ENCODE measurements at places on chromosomes 16 and 17.
A peak's percentile ranks its signal among the peaks of the same experiment; 100 is the strongest.

DNA sequence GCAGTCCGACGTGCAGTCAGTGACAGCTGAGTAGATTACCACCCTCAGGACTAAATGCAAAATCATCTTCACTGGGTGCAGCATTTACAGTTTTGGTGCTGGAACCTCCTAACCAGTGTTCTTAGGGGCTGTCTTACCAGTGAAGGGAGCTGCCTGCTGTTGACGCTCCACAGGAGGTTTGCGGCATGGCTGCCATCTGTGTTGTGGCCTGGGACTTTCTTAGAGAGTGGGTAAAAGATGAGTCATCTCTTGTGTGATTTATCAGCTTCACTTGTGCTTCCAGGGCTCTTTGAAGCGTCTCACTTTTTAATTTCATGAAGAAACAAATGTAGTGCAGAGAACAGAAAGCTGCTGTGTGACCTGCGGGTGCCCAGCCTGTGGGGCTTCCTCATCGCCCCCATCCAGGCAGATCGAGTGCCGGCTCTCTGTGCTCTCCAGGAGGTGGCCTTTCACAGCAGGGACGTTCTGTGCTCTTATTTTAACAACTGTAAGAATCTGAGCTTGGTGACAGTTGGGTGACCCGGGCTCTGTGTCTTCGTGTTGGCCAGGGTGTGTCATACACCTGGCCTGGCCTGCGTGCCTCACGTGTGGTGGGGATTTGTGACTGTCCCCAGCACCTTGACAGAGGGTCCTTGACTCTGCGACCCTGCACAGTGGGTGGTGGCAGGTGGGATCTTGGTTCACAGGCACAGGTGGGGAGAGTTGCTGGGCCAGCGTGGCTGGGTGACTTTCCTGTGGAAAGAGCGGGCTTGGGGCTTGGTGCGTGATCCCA is 24.3 kb upstream of the ZNF750 start:
- no peak for DNase-seq

- no peak for DNase-seq
Measured at GRCh38 chr17:49632201-49632600, 45.7 kb downstream of the SPOP start.

- no peak for DNase-seq
Measured at GRCh38 chr17:7240375-7240774, 1.1 kb upstream of the PHF23 start.

GRCh38 chr16:25747160-25747758 is 55.5 kb downstream of the HS3ST4 start:
- no peak for DNase-seq

DNA sequence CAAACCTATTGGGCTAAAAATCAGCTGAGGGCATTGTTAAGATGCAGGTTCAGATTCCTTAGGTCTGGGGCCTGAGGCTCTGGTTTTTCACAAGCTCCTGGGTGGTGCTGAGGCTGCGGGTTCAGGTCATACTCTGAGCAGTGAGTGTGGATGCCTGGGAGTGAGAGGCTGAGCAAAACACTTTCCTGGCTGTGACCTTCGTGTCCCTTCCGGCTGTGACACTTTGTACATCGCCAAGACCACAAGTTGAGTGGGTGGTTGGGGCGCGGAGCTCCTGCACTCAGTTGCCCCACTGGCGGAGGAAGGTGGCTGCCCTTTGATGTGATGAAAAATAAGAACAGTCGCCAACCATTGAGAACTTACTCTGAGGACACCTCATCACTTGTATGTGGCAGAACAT is 24.8 kb downstream of the CCR7 start:
- DNase-seq, result no peak

DNA sequence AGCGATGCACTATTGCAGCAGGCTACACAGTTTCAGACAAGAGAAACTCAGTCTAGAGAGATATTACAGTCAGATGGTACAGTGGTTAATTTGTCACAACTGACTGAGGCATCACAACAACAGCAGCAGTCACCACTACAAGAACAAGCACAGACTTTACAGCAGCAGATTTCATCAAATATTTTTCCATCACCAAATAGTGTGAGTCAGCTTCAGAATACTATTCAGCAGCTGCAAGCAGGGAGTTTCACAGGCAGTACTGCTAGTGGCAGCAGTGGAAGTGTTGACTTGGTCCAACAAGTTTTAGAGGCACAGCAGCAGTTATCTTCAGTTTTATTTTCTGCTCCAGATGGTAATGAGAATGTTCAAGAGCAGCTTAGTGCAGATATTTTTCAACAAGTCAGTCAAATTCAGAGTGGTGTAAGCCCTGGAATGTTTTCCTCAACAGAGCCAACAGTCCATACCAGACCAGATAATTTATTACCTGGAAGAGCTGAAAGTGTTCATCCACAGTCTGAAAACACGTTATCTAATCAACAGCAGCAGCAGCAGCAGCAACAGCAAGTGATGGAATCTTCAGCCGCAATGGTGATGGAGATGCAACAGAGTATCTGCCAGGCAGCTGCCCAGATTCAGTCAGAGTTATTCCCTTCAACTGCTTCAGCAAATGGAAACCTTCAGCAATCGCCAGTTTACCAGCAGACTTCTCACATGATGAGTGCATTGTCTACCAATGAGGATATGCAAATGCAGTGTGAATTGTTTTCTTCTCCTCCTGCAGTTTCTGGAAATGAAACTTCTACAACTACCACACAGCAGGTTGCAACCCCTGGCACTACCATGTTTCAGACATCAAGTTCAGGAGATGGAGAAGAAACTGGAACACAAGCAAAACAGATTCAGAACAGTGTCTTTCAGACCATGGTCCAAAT is 34.1 kb downstream of the NQO1 start:
- DNase-seq, result no peak

DNA sequence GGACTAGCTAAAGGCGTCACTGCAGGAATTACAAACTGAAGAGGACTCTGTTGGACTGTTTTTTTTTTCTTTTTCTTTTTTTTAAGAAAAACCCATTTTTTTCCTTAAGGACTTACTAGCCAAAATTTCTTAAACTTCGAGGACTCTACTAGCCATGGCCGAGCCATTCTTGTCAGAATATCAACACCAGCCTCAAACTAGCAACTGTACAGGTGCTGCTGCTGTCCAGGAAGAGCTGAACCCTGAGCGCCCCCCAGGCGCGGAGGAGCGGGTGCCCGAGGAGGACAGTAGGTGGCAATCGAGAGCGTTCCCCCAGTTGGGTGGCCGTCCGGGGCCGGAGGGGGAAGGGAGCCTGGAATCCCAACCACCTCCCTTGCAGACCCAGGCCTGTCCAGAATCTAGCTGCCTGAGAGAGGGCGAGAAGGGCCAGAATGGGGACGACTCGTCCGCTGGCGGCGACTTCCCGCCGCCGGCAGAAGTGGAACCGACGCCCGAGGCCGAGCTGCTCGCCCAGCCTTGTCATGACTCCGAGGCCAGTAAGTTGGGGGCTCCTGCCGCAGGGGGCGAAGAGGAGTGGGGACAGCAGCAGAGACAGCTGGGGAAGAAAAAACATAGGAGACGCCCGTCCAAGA is 878 bp downstream of the HEXIM1 start:
- DNase-seq, result no peak

- DNase-seq, result no peak
Measured at GRCh38 chr17:6474906-6475305, 30.7 kb downstream of the PIMREG start.

- no peak for DNase-seq
Measured at GRCh38 chr17:81712468-81713003, 452 bp downstream of the SLC25A10 start.

DNA sequence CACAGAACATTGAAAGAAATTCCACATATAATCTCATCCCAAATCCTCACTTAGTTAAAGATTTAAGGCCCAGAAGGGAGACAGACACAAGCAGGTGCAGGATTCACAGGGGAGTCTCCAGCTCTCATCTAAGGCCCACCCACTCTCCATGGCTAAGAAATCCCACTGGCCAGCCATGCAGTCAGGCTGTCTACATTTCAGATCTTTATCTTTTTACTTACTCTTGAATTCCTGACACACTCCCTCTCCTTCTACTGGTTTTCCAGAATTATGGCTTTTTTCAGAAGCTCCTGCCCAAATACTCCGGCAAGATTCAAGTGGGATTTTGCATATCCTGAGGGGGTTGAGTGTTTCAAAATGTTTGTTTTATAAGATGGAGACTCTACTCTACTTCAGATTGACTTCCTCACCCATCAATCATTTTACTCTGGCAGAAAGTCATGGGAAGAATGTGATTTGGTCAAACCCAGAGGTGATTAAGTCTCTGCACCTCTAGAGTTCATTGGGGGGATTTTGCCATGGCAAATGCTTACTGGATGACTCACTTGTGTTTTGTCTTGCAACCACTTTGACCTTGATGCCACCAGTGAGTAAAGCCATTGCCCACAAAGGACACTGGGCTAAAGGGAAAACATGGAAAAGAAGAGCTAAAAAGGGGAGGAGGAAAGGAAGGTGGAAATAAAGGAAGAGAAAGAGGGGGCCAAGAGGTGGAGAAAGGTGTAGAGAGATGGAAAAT is 688.8 kb upstream of the SALL1 start:
- DNase-seq, result no peak

- DNase-seq, result peak; percentile 40
Measured at GRCh38 chr16:20763461-20764232, at the start of gene ACSM3. ACSM3 (plus strand) TSS chr16:20764014; CDS start chr16:20770035, 6,021 bp downstream.

DNA sequence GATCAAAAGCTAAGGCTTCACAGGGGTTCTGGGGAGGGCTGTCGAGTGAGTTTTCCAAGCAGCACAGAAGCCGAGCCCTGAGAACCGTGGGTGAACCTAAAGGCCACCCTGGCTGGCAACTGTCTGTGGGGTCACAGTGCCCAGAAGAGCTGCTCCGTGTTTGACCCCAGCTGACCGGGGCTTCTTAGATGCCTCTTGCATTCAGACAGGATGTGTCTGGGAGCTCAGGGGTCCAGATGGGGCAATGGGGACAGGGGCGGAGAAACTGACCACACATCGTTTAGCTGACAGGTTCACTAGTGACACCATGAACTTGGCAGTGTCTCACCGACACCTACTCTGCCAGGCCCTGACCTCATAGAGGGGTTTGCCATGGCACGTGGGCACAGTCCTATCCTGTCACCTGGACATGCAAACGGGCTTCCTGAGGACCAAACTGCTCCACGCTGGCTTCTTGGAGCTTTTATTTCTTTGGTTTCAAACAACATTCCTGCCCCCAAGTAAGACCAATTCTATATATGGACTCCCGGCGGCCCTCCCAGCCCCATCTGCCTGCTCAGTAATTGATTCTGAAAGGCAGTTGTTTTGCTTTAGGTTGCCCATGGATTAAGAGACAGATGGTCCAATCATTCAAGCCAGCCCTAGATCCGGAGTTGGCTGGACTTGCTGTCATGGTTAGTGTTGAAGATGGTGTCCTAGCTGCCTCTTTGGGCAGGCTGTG is 22.2 kb downstream of the WSCD1 start:
- no peak for DNase-seq

DNA sequence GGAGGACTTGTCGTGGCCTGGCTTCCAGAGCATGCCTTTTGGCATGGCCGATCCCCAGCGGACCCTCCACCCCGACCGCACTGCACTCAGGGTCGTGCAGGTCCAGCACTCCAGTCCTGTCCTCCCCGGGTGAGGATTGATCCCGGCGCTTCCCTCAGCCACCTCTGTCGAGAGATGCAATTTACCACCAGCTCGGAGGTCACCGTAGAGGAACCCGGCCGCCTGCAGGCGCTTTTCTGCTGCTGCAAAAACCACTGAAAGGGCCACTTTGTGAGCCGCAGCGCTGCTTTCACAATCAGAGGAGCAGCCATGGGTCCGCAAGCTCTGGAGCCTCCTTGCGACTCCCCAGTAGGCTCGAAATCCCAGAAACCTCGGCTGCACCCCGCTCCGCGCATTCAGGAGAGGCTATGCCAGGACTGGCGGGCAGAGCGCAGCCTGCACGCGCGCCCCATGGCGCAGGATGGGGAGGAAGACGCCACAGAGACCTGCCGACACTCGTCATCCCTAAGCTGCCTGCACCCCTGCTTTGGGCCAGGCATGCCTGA is 134.2 kb downstream of the HS3ST2 start:
- DNase-seq, result no peak

- DNase-seq, result no peak
Measured at GRCh38 chr17:29057361-29057760, 14.4 kb downstream of the PIPOX start.

GRCh38 chr16:88628512-88628974 is 9.8 kb upstream of the IL17C start:
- DNase-seq, result no peak

DNA sequence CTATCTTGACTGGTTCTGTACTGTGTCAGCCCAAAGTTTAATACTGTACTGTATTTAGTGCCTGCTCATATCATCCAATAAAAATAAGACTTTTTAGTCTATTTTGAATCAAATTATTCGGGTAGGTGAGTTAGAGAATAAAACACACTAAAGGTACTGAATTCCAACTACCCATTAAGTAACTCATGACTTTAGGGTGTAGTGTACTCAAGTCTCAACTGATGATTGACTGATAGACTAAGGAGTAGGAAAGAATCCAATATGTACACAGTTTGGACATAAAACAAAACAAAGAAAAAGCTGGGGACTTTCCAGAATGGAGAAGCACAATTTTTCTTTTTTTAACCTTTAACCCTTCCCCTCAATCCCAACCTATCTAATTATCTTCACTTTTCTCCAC is 4.1 kb downstream of the EZH1 start:
- no peak for DNase-seq

DNA sequence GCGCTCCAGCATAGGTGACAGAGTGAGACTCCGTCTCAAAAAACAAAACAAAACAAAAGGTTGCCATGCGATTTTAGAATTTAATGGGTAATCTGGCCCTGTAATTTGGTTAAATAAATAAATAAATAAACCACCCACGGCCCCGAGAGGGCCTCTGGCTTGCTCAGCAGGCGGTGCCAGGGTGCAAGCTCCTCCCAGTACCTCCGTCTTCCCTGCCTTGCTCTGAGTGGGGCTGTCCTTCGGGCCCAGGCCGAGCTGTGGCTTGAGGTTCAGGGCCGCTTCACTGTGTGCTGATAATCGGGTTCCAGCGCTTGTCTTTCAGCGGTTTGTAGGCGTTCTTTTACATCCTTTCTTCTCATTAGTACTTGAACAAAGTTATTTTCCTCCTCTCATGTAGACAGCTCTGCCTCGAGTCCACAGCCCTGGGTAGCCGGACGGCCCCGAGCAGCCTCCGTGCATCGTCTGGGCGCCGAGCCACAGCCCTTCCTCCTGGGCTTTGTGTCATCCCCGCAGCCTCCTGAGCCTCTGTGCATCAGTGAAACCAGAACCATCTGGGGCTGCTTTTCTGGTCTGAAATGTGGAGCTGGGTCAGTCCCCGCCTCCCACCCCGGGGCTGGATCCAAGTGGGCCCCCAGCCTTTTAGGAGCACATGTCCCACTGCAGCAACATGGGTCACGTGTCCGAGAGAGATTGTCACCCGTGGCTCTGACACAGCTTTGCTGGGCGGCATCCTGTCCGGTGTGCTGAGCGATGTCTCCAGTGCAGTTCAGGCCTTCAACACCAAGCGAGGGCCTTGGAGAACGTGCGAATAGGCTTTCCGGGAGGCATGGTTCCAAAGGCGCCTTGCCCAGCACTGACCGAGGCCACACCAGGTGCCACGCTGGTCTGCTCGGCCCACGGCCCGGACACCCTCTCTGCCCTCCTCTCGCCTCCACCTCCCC is 157.4 kb upstream of the CHMP6 start:
- DNase-seq, result peak; percentile 79

GRCh38 chr17:15269780-15270089 is 4.6 kb upstream of the PMP22 start:
- DNase-seq, result no peak

- DNase-seq, result no peak
Measured at GRCh38 chr17:45663772-45664171, 120.3 kb upstream of the CRHR1 start.

- DNase-seq, result no peak
Measured at GRCh38 chr17:45353043-45353442, 36.2 kb upstream of the MAP3K14 start.

GRCh38 chr16:12097523-12098428 is 121.2 kb downstream of the SNX29 start:
- DNase-seq, result peak; percentile 76

GRCh38 chr16:78744099-78744498 is 644.6 kb downstream of the WWOX start:
- DNase-seq, result no peak

GRCh38 chr16:75017670-75018525 is 19.1 kb downstream of the ZNRF1 start:
- DNase-seq, result no peak
